SHP77 treated with DMSO at 0.1 percent for 48 hours (cell line): ENCODE measurements at places on chromosomes 3 and 15.

DNA sequence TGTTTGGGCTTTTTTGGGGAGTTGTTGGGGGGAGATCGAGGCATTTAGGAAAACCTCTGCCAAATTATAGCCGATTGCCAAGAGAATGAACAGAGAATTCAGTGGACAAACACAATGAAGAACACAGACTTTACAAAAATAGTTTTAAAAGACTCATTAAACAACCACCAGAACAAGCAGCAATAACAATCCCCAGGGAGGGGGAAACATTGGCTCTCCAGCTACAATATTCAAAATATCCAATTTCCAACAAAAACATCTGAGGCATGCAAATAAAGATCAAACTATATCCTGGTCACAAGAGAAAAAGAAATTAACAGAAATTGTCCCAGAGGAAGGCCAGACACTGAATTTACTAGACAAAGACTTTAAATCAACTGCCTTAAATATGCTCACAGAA lies 24.5 kb upstream of the ANKRD28 start:
- DNase-seq, result no peak

- DNase-seq, result no peak
Measured at GRCh38 chr3:142943870-142944269, 19.6 kb downstream of the PAQR9 start.

DNA sequence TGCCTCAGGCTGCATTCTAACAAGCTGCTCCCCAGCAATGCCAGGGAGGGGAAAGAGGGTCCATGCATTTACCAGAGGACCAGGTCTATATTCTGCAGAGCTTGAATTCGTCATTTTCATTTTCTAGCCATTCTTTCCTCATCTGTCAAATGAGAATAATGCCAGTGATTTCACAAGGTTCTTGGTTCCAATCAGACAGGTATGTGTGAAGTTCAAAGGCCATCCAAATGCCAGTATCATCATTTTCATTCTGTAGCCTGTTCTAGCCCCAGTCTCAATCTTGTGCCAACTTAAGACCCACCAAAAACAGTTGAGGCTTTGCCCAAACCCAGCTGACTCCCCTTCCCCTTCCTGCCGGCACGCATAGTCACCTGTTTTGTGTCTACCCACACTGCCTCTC lies 112.7 kb downstream of the IQSEC1 start:
- no peak for DNase-seq

- DNase-seq, result no peak
Measured at GRCh38 chr3:47407896-47408838, 27.3 kb downstream of the PTPN23 start.
